NB4 (cell line): ENCODE measurements at places on chromosomes 7 and 10.

GRCh38 chr10:69281507-69282413 lies 3.5 kb downstream of the HK1 start:
- DNase-seq: no peak

DNA sequence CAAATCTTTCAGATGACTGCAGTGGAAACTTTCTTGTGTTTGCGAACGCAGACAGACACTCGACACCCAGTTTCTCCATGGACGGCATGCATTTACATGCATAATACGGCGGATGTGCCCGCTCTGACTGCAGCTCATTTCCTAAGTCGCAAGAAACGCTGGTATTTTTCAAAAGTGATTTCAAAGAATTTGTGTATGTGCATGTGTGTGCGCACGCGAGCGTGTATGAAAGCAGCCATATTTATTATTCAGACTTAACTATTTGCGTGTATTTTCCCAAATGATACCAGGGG lies 436.5 kb upstream of the MGMT start:
- DNase-seq: no peak

- DNase-seq: no peak
Measured at GRCh38 chr10:130434446-130435385, 298.5 kb downstream of the GLRX3 start.

GRCh38 chr7:32347244-32347828 lies 142.8 kb downstream of the LSM5 start:
- peak; percentile 47 for DNase-seq

- no peak for DNase-seq
Measured at GRCh38 chr10:129609551-129609950, 142.5 kb downstream of the MGMT start.

DNA sequence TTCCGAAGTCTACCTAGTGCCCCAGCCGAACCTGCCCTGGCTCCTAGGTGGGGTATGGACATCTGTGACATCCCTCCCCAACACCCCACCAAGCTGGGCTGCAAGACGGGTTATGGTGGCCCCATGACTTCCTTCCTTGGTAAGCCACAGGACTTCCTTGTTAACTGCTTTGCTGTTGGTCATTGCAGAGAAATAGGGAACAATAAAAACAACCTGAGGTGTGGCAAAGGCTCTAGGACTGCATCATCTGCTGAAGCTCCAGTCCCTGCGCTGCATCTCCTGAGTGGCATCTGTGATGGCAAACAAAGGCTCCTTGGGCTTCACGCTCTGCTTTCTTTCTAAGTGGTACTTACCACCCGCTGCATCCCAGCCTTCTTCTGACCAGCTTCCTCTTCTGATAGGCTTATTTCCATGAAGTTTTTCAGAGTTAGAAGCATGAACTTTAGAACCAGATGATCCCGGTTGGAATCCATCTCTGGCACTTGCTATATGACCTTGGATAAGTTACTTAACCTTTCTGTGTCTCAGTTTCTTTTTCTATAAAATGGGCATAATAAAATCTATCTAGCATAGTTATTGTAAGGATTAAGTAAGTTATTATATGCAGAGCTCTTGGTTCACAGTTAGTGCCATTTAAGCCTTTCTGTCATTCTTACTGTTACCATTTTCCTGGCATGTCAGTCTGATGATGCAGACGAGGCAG lies 216.8 kb downstream of the RPS24 start:
- peak; percentile 96 for DNase-seq

GRCh38 chr7:108072739-108073138 lies 57.4 kb downstream of the LAMB4 start:
- no peak for DNase-seq

DNA sequence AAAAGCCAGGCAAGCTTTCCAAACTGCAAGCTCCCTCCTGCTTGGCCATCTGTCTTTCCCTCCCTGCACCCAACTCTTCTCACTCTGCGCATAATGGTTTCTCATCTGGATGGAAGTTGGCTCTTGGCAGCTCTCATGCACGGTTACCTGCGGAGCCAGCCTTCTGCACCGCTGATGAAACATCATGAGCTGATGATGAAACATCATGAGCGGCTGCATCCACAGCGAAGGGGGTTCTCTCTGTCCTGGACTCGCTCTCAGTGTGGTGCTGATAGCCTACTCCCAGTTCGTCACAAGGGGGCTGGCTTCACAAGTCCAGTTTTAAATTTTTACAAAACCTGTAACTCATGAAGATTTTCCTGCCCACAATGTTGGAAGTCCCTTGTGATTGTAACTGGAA lies 457.5 kb downstream of the ACTR3B start:
- no peak for DNase-seq

- DNase-seq: no peak
Measured at GRCh38 chr10:79230850-79231249, 116.4 kb upstream of the PPIF start.

DNA sequence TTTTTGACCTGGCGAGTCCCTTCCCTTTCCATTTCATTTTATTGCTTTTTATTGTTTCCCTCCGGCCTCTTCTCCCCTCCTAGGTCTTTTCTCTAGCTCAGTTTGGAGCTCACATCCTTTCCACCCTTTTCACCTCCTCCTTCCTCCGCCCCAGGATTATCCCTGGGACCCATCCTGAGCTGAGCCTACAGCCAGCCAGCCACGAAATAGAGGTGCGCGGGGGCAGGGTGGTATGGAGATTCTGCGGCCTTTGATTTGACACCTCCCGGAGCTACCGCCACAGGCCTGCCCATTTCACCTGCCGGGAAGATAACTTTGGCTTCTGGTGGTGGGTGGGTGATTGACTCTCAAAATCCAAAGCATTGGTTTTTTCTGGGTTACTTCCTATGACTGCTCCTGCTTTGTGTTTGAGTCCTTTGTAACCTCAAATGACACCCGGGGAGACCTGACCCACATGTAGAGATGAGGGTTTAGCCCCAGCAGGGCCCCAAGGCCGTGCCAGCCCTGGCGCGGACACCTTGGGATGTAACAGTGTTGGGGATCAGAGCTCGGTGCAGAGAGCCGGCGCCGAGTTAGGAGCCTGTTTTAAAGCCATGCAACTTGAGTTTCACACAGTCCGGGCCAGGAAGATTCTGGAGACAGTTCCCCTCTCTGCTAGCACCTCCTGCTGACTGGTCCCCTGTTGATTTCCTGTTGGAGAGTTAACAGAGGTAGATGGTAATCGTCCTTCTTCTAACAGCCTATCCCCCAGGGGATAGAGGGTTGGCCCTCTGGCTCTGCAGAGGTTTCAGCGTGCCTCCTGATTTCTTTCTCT lies 1.5 kb downstream of the DUSP5 start:
- DNase-seq: peak; percentile 86

- no peak for DNase-seq
Measured at GRCh38 chr10:80590585-80591125, 53.0 kb downstream of the SH2D4B start.

DNA sequence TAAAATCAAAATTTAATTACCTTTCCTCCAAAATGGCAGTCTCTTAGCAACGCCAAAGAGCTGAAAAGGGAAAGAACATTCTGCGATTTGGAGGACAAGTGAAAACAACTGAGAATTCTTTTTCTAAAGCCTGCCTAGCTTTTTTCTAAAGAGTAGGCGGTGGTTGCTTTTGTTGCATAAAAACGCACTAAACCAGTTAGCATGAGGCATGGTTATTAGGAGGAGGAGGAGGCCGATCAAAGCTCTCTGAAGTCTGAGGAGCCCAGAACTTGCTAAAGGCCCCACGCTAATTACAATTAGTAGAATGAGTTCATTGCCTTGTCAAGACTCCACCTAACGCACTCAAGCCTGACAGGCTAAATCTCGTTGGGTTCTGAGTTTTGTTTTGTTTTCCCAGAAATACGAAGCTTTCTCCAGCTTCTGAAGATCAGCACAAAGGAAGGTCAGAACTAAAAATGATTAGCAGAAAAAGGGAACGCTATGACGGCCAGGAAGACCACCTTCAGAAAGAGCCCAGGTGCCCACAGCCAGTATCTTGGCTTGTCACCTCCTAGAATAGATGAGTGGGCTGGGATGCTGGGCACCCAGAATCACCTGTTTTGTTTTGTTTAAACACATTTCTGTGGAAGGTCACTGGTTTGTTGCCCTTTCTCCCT lies 72.0 kb downstream of the FGFR2 start:
- DNase-seq: no peak

DNA sequence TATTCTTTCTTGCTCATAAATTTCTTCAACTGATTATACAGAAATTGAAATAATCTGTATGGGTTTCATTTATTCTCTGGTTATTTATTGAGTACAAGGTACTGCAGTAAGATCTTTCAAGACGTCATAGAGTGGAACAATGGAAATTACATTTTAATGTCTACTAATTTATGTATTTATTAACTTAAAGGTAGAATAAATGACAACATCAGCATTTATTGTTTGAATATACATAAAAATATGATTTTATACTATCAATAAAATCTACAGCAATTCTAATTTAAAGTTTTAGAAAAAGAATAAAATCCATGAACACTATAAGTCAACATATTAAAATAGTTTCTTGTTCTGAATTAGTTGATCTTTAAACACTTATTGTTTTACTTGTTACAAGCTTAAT lies 158.5 kb downstream of the AGMO start:
- no peak for DNase-seq

DNA sequence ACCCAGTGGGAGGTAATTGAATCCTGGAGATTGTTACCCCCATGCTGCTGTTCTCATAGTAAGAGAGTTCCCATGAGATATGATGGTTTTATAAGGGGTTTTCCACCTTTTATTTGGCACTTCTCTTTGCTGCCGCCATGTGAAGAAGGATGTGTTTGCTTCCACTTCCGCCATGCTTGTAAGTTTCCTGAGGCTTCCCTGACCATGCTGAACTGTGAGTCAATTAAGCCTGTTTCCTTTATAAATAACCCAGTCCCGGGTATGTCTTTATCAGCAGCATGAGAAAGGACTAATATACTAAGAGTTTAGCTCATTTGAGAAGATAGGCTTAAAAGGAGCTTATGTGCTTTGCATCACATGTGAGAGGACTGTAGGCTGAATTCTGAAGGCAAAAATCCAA lies 29.3 kb downstream of the TMEM248 start:
- no peak for DNase-seq

- no peak for DNase-seq
Measured at GRCh38 chr10:51530541-51530940, 168.9 kb downstream of the CSTF2T start.

- DNase-seq: no peak
Measured at GRCh38 chr10:119461923-119462322, 80.6 kb downstream of the RGS10 start.

DNA sequence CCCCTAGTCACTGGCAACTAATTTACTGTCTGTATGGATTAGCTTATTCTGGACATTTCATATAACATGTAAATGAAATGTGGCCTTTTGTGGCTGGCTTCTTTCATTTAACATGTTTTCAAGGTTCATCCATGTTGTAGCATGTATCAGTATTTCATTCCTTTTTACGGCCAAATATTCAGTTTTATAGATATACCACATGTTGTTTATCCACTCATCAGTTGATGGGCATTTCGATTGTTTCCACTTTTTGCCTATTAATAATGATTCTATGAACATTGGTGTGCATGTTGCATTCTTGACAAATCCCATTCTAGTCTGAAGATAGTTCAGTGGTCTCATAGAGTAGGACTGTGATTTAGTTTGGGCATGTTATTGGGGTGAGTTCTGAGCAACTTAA lies 12.6 kb downstream of the CNNM2 start:
- no peak for DNase-seq

GRCh38 chr10:122879339-122880273 lies at the start of gene FAM24B:
TSS of gene FAM24B (minus strand) at chr10:122879581. CDS start at chr10:122850515, 29,066 bp downstream.
- DNase-seq: peak; percentile 93

- DNase-seq: no peak
Measured at GRCh38 chr7:42105554-42106358, 131.3 kb downstream of the GLI3 start.

DNA sequence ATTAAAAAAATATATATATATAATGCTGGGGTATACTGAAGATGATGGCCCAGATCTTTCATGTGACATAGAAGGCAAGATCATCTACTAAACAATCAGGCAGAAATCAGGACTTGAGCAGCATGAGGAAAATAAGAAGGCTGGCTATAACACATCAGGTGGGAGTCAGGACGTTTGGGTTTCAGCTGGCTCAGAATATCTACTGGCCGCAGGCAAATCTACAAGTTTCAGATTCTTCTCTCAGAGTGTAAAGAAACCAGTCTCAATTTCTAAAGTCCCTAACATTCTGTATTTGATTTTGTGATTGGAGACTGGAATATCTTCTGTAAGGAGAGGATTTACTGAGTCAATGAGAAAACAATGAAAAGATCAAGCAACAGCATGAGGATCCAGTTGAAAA lies 37.7 kb upstream of the FAM3C start:
- no peak for DNase-seq

- DNase-seq: no peak
Measured at GRCh38 chr7:120658516-120658915, 199.4 kb downstream of the TSPAN12 start.

DNA sequence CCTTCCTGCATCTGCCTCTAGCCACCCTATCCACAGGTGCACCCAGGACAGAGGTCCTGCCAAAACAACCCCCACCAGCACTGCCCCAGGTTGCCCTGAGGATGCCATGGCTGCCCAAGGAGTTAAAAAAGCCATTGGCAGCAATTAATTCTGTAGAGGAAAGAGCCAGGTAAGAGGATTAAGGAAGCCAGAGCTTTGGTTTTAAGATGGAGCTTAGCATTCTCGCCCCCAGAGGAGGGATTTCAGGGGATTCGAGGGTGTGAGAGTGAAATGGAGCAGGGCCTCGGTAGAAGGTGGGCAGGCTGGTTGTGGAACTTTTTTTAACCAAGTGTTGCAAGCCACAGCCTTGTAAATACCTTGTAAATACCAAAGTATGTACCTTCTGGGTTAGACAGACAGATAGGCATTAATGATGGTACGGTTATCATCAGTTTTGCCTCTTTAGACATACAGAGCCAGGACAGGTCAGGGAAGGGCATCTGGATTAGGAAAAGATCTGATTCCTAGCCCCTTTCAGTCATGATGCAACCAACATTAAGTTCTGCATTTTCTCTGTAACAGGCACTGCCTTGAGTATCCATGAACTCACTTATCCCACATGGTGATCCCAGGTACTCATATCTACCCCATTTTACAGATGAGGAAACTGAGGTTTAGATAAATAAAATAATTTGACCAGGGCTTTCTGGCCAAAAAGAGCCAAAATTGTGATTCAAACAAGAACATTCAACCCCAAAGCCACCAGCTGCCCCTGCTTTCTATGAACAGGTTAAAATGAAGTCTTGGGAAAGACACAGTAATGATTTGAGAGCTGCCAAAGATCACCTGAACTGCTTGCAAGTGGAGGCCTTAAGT lies 120.7 kb upstream of the PPIF start:
- DNase-seq: no peak

DNA sequence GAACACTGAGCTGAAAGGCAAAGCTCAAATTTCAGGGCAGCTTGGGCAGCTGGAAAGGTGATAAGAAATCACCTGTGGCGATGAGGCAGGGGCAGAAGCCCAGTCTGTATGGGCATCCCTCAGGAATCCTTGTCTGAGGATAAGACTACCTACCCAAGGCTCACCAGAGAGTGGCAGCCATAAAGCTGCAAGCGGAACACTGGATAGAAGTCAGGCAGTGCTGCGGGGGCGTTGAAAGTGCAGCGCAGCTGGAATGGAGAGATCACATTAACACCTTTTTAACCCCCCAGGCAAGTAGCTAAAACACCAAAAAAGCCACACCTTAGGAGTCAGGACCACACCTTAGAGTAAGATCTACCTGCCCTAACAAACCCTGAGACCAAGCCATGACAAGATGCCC lies 38.2 kb downstream of the ABCB5 start:
- no peak for DNase-seq

- DNase-seq: no peak
Measured at GRCh38 chr7:94251-94801, 98.0 kb upstream of the FAM20C start.
